ENCODE measurements at places on chromosomes 2 and 18.

DNA sequence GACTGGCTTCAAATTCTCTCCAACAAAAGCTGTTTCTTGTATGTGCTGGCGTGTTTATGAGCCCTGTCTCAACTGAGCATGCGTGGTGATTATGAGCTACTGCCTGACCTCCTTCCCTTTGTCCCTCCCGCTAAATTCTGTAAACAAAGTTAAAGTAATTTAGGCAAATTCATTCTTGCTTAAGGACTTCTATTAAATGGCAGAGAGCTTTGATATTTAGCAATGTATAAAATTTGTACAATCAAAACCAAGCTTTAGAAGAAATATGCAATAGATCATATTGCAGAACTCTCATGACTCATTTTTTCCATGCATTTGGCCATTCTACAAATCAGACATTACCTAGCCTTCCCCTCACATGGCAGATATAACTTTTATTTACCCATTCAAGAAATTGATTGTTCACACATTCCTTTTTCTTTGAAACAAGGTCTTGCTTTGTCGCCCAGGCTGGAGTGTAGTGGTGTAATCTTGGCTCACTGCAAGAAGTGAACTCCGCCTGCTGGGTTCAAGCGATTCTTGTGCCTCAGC lies 18.2 kb downstream of the IGFBP2 start:
- no peak for DNase-seq

DNA sequence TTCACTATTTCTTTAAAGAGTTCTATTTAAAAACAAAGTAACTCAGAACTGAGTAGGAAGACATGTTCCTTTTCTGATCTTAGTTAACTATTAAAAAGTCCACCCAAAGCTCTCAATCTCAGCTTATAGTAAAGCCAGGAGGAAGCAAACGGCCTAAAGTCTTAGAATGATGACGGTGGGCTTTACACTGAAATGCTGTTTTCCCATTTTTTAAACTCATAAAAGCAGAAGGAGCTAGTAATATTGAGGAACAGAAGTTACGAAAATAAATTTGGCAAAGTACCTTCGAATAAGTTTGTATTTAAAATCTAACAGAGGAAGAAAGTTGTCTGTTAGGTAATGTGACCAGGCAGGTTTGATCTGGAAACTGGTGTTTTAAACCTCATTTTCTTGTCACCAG lies 111.1 kb downstream of the ZNF532 start:
- DNase-seq, result no peak

DNA sequence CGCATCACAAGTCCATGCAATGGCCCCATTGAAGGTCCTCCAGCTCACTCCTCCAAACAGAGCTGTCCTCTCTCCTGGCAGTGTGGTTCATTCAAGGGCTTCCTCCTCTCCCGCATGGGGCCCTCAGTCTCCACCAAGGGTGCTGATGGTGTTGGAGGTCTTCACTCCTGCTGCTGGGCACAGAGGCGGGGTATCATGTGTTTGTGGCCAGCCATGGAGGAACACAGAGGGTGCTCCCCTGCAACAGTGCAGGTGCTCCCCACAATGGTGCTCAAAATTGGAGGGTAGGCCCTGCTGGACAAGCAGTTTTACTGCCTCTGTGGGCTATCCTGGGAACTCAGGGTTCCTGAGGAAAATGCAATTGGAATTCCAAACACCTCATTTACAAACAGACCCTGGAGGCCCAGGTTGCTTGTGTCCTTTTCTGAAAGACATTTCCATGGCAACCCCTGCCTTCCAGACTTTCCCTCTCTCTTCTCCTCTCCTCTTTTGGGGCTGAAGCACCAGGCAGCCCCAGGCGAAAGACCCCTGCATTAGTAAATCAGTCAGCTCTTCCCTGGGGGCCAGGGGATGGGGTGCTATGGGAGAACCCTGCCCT lies 256.0 kb downstream of the HAUS1 start:
- DNase-seq, result no peak

GRCh38 chr2:10536569-10537133 lies 88.5 kb upstream of the ODC1 start:
- DNase-seq, result no peak

- DNase-seq, result no peak
Measured at GRCh38 chr18:60554967-60555366, 182.4 kb upstream of the MC4R start.

DNA sequence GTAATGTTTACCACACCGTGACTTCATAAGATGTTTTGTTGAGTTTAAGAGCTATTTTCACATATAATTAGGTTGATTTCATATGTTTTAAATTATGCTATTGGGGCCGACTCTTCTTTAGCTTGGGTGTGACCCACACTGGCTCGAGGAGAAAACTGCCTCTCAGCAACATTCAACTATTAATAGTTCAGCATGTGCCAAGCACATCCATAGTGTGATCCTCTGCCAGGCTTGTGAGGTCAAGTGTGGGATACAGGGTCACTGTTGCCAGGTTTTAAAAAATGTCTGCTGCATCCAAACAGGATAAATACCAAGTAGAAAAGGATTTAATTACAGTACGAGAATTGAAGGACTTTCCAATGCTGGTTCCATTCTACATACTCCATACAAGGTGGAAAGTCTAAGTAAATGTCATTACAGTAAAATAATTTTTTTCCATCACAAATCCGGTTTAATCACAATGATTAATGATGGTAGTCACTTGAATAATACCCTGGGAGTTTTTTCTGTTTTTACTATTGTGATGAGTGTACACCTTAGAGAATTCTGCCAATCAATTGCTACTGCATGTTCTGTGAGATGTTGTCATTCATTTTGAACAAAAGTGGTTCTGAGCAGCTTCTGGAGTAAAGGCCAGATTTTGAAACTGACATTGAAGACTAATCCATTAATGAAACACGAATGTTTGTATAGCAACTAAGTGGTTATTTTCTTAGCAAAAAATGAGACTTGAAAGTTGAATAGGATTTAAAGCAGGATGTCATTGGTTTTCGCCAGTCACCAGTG lies 84.5 kb downstream of the ABI2 start:
- DNase-seq, result no peak

DNA sequence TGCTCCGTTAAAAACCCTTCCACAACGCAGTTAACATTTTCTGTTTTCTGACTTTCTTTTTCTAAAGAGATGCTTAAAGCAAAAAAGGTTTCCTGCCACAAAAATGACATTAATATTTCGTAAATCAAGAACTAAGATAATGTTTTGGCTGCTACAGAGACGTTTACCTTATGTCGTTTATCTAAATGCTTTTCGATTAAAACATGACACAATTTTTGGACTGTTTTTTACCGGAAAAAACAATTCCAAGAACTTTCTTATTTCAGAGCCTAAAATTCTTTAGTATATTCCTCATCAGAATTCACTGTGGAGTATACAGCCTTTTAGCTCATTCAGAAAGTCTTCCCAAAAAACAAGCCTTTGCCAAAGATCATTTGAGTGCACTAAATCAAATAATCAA lies 278.0 kb upstream of the TCF4 start:
- no peak for DNase-seq

DNA sequence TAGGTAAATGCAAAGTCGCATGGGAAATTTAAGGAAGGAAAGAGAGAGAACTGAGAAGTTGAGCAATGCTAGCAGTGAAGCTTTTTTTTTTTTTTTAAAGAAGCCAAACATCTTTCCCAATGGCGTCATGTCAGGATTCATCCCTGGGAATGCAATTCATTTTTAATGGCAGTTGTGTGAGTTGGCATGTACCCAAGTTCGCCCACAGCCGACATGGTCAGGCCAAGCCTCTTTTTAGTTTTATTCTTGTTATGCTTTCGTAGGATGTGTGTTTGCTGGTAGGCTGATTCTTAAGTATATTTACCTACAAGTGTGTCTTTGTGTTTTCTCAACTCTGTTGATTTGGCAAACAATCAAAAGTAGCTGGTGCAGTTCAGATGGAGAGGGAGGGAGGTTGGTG lies 127.6 kb upstream of the ITGA6 start:
- no peak for DNase-seq

DNA sequence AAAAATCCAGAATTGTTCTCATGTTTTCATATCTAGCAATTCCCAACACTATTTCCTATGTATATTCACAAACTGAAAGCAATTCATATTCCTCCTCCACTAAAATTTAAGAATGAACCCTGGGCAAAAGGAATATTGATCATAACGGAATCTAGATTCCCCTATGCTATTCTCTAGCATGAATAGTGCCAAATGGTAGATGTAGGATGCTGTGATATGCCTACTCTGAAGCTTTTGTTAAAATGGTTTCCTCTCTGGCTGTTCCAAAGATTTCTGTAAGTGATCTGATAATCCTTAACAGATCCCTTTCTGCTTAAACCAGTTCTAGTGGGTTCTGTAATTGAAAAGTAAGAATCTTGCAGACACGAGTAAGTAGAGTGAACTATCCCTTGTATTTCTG lies 298.0 kb upstream of the TANK start:
- DNase-seq, result no peak

DNA sequence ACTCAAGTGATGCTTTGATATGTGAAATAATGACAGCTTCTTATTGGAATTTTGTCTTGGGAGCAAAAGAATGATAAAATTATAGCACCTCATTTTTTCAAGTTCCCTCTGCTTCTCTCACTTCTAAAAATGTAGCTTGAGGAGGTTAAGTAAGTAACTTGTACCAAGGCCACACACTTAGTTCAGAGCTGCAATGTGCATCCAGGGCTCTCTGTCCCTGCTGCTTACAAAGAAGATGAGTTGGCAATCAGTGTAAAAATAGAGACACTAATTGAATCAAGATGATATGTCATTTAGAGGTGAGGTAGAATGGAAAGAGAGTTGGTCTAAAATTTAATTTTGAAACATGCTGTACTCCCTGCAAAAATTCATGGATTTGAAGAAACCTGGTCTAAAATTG lies 312.0 kb upstream of the TNP1 start:
- DNase-seq, result no peak

DNA sequence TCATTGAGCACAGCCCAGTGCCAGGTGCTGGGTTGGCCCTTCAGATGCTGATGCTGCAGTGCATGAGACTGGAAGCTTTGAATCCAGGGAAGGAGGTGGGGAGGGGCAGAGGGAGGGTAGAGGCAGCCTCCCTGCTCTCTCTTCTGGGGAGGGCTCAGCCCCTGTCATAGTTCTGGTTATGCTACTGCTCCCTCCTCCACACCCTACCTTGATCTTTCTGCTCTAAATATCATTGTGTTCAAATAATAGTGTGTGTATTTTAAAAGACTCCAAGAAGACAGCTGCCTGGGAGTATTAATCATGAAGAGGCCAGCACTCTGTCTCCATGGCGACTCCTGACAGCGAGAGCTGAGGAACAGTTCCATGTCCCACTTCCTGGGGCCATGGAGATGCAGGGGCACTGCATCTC lies 3.8 kb upstream of the EGR4 start:
- DNase-seq, result no peak

DNA sequence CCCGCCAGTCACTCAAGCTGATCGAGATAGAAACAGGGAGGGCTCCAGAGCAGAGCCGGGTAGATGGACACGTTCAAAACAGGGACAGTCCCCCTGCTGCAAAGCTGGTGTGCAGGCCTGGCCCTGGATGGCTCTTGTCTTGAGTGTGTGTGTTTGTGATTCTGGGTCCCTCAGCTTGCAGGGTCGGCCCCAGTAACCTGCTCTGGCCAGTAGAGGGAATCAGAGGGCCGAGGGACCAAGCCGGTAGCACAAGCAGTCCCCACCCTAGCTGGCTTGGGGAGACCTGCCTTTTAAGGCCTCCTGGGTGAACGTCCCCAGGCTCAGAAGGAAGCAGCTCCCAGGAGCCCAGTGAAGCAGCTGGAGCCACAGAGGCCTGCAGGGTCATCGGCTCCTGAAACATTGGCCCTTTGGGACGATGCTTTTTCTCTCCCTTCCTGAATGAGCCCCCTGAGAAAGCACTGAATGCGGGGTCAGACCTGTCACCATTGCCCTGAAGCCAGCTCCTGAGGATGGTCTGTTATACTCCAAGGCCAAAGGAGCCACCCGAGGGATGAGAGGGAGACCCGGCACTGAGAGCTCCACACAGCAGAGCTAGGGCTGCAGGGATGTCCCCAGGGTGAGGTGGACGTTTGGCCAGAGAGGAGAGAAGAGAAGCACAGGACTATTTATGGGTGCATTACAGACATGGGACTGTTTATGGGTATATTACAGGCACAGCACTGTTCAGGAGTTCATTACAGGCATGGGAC lies 15.4 kb upstream of the MLPH start:
- DNase-seq, result no peak

DNA sequence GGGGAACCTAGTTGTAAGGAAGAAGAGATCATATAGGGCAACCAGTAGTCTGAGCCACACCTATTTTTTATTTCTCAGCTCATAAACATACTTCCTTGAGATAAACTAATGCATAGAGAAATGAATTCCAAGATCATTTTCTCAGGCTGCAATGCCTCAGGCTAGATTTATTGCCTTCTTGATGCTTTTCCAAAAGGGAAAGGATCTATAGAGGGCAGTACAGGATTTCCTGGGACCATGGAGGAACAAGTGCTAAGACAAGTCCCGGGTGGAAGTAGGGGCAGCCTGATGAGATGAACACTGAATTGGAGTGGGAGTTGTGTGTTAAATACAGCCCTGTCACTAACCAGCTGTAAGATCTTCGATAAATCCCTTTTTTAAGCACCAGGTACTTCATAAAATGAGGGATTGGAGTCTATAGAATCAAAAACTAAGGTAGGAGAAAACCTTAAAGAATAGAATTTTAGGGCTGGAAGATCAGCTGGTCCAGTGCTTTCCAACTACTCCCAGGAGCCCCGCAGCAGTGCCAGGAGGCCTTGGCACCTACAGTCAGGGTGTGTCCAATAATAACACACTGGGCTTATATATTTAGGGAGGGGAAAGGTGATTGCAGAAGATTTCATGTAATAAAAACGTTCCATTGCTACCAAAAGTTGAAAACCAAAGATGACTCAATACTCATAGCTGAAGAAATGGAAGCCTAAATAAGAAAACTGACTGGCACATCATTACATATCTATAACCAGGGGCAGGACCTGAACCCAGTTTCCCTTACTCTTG lies 58.1 kb downstream of the SERTAD2 start:
- no peak for DNase-seq

DNA sequence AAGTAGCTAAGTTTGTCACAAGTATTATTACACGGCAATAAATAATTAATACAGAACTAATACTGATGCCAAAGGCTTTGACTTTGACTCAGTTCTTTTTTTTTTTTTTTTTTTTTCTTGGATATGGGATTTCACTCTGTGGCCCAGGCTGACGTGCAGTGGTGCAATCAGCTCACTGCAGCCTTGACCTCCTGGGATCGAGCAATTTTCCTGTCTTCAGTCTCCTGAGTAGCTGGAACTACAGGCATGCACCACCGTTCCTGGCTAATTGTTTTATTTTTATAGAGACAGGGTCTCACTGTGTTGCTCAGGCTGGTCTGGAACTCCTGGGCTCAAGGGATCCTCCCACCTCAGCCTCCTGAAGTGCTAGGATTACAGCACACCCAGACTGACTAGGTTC lies 284.5 kb downstream of the SS18 start:
- no peak for DNase-seq

Measured in renal cortex interstitium (tissue), 15 donors.